ENCODE measurements at places on chromosomes 7 and 10. TPM values are rescaled to one million over a fixed set of nuclear protein-coding genes. Genes with fewer than 3 reads are reported as not detected.

DNA sequence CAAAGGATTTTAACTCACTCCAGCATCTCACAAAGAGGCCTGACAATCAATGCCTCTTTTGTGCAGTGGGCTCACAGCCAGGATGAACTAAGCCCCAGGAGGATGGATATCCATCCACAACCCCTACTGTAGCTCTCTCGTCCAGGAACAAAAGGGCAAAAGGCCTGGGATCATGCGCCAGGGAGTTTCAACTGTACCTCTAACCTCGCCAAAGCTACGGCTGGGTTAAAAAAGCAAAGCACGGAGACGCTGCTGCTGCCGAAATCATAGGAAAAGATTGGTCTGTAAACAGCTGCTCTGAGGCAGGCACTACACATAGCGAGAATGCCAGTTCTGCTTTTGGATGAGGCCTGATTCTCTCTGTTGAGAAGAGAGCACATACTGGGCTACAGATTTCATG lies 32.1 kb downstream of the VSTM4 start:
- no peak for DNase-seq
- H3K36me3 ChIP-seq: no peaks in the 10 kb centered on the region
- H3K27ac ChIP-seq: no peak overlapping the region
- no peaks in the 10 kb centered on the region for H3K27me3 ChIP-seq

DNA sequence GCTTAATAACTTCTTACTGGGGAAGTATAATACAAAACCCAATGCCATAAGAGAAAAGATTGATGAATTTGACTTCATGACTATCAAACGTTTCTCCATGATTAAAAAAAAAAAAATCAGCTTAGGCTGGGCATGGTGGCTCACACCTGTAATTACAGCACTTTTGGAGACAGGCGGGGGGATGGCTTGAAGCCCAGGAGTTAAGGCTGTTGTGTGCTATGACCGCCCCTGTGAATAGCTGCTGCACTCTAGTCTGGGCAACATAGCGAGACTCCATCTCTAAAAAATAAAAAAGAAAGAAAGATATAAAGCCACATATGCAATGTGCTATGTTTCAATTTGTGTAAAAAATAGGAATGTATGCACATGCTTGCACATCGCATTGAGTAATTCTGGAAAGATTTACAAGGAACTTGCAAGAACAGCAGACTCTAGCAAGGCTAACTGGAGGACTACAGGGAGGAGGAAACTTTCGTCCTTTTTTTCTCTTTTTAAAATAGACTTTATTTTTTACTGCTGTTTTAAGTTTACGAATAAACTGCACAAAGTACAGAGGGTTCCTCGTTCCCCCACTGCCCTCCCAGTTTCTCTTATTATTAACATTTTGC lies 10.3 kb upstream of the RARRES2 start:
- no peak overlapping the region for H3K4me3 ChIP-seq
- no peaks in the 10 kb centered on the region for H3K27me3 ChIP-seq
- no peak overlapping the region for H3K27ac ChIP-seq
- H3K36me3 ChIP-seq: no peaks in the 10 kb centered on the region
- H3K4me1 ChIP-seq: peaks cover 23% of the 10 kb centered on the region
- no peak for DNase-seq

DNA sequence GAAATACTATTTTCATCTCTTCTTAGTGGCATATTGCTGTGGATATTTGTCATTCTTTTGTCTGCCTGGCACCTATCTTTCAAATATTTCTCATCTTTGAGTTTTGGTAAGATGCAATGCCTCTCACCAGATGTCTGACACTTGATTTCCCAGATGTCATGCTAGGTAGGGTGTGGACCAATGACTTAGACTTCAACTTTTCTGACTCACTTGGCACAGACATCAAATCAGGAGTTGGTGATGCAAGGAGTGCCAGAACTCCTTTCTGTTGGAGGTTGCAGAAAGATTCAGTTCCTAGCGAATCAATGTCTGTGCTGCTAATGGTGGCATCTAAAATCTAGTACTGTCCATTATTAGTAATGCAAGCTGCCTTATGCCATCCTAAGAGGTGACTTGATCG lies 216.9 kb upstream of the FERD3L start:
- no peaks in the 10 kb centered on the region for H3K4me1 ChIP-seq
- no peak for DNase-seq
- no peaks in the 10 kb centered on the region for H3K27me3 ChIP-seq
- no peaks in the 10 kb centered on the region for H3K36me3 ChIP-seq
- no peak overlapping the region for H3K27ac ChIP-seq

MINPP1 gene
- total RNA-seq: 29.5 TPM

DNA sequence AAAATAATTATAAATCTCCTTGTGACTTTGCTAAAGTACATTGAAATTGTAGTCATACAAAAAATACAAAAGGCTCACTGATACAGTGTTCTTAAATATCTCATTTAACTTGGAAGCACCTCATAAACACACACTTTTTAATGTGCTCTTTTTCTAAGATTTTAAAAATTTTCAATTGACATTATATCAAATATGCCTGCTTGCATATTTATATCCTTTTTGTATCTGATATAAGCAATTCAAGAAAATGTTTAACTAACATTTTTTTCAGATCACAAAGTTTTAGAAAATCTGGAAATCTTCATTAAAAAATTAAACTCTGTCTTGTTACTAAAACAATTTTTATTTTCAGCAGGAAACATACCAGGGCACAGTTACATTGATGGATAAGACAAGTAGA lies 661.5 kb downstream of the REEP3 start:
- no peak overlapping the region for H3K27ac ChIP-seq
- no peaks in the 10 kb centered on the region for H3K27me3 ChIP-seq
- H3K4me3 ChIP-seq: no peak overlapping the region
- no peak for DNase-seq

DNA sequence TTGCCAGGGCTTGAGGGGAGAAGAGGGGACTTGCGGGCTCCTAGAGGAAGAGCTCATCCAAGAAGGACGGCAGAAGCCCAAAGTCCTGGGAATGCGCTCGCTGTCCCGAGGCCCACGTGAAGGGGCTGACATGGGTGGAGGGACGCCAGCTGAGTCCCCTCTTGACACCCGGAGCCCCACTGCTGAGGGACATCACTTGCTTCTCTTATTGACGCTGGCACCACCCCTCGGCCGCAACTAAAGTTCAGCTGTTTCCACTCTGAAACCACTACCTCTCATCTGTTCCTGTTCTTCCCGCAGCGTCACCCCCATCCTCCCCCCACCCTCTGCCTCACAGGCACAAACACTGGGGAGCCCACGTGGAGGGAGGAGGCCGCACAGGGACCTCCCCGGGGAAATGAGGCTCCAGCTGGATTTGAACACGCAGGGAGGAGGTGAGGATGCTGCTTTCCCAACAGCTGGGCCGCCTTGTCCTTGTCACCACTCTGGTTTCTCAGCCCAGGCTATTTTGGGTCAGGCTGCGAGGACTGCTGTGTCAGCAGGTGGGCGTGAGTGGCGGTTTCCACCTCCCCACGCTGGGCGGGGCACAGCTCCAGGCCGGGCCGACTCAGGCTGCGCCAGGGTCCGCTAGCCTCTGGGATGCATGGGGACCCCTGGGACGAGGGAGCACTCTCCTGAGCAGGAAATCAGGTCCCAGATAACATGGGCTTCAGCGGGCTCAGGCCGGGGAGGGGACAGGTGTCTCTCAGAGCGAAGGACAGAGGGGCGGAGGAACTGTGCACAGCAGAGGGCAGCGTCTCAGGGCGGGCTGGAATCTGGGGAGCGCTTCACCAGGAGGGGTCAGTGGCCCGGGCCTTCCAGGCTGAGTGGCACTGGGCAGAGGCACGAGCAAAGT lies 156.3 kb downstream of the ZNF248 start:
- no peaks in the 10 kb centered on the region for H3K4me1 ChIP-seq
- no peaks in the 10 kb centered on the region for H3K27me3 ChIP-seq
- peak; percentile 19 for DNase-seq
- no peak overlapping the region for H3K27ac ChIP-seq
- H3K36me3 ChIP-seq: no peaks in the 10 kb centered on the region
- H3K4me3 ChIP-seq: no peak overlapping the region

- H3K4me3 ChIP-seq: no peak overlapping the region
- no peaks in the 10 kb centered on the region for H3K4me1 ChIP-seq
- no peak for DNase-seq
- H3K27me3 ChIP-seq: no peaks in the 10 kb centered on the region
- no peak overlapping the region for H3K27ac ChIP-seq
Observed at GRCh38 chr7:11412036-11412435, 420.0 kb downstream of the THSD7A start.

DNA sequence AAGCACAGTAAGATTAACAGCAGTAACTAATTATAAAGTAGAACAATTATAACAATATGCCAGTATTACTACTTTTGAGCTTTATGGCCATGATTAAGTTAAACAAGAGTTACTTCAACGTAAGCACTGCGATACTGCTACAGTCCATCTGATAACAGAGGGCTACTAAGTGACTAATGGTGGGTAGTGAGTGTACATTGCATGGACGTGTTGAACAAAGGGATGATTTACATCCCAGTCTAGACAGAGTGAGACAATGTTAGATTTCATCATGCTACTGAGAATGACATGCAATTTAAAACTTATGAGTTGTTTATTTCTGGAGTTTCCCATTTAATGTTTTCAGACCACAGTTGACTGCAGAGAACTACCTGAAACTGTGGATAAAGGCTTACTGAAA lies 45.6 kb downstream of the TPST1 start:
- H3K4me3 ChIP-seq: no peak overlapping the region
- H3K27me3 ChIP-seq: no peaks in the 10 kb centered on the region
- no peaks in the 10 kb centered on the region for H3K4me1 ChIP-seq
- H3K36me3 ChIP-seq: no peaks in the 10 kb centered on the region

PRSS1 gene
- not detected for total RNA-seq

DNA sequence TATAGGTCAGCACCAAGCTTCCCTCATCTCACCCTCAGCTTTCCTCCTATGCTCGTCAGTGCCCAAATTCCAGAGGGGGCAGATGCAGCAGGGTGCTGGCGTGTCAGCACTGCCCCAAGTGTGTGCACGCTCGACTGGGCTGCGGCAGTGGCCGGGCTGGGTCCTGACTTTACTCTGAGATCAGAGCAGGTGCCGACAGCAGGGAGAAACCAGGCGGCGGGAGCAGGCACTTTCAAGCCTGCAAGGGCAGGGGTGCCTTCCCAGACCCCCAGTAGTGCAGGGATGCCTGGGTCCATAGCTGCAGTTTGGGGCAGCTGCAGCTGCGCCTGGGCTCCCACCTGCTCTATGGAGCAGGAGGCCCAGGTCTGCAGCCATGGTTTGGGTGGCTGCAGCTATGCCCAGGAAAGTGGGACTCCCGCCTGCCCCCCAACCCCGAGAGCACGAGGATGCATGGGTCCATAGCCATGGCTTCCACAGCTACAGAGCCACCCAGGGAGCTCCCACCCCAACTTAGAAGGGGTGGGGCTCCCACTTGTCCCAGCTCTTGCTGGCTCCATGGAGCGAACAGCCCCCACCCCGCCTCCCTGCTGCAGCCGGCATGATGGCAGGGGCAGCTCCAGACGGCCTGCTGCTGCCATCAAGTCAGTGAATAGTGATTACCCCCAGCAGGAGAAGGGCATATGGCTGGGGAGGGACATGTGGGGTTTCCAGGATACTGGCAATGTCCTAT lies 199.2 kb upstream of the KMT2E start:
- H3K27me3 ChIP-seq: peaks cover 5% of the 10 kb centered on the region
- DNase-seq: no peak
- H3K27ac ChIP-seq: no peak overlapping the region
- H3K4me1 ChIP-seq: no peaks in the 10 kb centered on the region

SPDYE9 gene
- total RNA-seq: not detected

DNA sequence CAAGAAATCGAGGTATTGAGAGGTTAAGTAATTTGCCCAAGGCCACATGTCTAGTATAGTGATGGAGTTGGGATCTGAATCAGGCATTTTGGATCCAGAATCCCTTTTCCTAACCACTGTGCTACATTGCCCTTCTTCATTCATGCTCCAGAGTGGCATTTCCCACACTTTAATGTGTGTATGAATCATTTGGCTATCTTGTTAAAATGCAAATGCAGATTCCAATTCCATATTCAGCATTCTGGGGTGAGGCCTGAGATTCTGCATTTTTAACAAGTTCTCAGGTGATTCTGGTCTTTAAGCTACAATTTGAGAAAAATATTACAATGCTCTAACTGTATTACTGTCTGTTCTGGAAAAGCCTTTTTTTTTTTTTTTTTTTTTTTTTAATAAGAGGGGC lies 631.3 kb downstream of the PHTF2 start:
- no peaks in the 10 kb centered on the region for H3K36me3 ChIP-seq
- H3K4me1 ChIP-seq: no peaks in the 10 kb centered on the region
- H3K27me3 ChIP-seq: no peaks in the 10 kb centered on the region
- no peak overlapping the region for H3K27ac ChIP-seq

TMEM236 gene
- total RNA-seq: 0.28 TPM

SEMA3E gene
- not detected for total RNA-seq

GPC2 gene
- total RNA-seq: 0.79 TPM

DNA sequence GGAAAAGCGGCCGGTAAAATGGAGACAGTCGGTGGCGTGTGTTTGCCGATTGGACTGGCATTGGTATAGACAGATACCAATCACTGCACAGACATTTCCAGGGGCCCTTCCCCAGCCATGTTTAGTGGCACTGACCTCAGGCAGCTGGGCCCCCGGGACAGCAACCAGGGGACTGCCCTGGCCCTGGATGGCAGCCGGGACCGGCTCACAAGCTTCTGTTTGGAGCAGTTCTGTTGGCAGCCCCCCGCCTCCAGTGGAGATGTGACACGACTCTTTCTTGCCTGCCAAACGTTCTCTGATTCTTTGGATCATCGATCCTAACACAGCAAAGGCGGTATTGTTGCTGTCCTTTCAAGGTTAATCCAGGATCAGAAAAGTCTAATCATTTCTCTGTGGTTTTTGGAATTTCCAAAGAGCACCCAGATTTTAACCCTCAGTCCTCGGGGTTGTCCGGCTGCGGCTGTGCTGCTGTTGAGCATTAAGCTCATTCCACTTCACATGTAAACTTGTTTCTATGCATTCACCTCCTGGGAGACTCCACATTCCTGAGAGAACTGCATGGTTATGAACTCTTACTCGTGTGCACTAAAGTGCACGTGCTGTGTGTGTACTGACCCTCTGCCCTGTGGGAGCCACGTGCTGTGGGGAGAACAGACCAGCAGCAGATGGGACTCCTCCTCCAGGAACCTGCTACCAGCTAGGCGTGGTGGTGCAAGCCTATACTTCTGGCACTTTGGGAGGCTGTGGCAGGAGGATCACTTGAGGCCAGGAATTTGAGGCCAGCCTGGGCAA lies 46.0 kb downstream of the FOXK1 start:
- H3K27me3 ChIP-seq: no peaks in the 10 kb centered on the region
- H3K4me1 ChIP-seq: peaks cover 27% of the 10 kb centered on the region
- no peak overlapping the region for H3K4me3 ChIP-seq
- DNase-seq: no peak

LIPF gene
- total RNA-seq: not detected

CHST3 gene
- 1.1 TPM for total RNA-seq

ZNF282 gene
- 13.8 TPM for total RNA-seq

FGL2 gene
- total RNA-seq: 19.1 TPM

BZW2 gene
- total RNA-seq: 18.6 TPM

GRCh38 chr7:134992626-134993179 lies 6.4 kb downstream of the AGBL3 start:
- no peak overlapping the region for H3K4me3 ChIP-seq
- peaks cover 11% of the 10 kb centered on the region for H3K4me1 ChIP-seq
- no peak for DNase-seq
- H3K27me3 ChIP-seq: no peaks in the 10 kb centered on the region
